HS-5 (cell line): ENCODE measurements at places on chromosomes 2 and 18.

DNA sequence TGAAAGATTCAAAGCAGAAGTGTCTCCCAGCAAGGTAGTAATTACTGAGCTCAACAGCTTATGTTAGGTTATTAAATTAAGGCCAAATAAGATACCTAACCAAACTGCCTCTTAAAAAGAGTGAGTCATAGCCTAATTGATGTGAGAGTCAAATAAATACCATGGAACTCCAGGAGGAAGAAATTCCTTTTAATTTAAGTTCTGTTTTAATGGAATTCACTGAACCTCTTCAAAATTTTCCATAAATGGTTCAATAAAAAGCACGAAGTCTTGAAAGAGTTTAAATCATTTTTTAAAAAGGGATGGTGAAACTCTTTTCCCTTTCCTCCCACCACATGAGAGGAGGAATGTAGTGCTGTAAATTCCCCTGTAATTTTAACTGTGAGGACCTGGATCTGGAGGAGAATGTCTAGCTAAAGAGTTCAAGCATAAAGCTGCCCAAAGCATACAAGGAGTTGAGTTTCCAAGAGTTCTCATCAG, 180.8 kb upstream of the MMADHC start:
- DNase-seq = no peak

- no peak for DNase-seq
These were observed 276.2 kb downstream of the RNF144A start for GRCh38 chr2:7193457-7193856.

DNA sequence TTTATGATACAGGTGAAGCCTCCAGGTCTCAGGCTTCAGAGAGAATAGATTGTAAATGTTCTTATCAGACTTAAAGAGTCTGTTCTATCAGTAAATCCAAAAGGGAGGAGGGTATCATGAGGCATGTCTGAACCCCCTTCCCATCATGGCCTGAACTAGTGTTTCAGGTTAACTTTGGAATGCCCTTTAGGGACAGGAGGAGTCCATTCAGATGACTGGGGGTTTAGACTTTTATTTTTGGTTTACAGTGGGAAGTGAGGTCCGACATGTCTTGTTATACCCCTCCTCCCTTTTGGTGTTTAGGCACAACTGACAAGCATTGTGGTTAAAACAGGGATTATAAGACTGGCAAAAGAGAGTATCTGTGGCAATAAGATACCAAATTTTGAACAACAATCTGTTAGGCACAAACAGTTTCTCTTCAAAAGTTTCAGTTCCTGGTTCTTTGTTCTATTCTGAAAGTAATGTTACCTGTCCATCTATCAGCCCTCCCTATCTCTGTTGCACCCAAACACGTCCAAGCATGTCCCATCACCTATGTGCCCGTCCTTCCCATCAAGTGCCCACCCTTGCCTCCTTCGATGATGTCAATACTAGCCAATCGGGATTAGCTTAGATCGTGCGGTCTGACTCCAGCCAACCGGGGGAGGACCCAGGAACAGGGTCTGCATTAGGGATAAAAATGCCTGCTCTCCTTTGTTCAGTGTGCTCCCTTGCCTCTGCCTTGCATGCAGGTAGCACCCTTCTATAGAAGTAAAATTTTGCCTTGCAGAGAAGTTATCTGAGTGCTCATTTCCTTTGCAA, 16.4 kb downstream of the TCF23 start:
- no peak for DNase-seq

- DNase-seq = no peak
These were observed 187.5 kb upstream of the MC4R start for GRCh38 chr18:60560071-60560470.

DNA sequence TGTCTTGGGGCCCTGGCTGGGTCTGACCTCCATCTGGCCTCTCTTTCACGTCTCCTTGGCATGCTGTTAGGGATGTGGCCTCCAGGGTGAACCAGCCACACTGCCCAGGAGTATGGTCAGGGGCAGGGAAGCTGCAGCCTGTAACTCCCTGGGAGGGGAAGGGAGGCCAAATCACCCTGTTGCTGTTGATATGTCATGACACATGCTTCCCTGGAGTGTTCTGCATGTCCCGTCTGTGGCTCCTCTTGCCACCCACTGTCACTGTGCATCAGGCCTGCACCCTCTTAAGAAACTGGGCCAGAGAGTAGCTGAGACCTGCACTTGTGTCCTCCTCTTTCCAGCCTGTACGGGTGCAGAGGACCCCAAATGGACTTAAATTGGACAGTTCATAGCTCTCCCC, 221.3 kb downstream of the FHOD3 start:
- DNase-seq = no peak
